ENCODE measurements at places on chromosomes 2 and 18.

- no peak for DNase-seq
Observed at GRCh38 chr2:150075831-150076230, 411.6 kb downstream of the RND3 start.

- DNase-seq: no peak
Observed at GRCh38 chr2:182798736-182799135, 67.7 kb downstream of the FRZB start.

DNA sequence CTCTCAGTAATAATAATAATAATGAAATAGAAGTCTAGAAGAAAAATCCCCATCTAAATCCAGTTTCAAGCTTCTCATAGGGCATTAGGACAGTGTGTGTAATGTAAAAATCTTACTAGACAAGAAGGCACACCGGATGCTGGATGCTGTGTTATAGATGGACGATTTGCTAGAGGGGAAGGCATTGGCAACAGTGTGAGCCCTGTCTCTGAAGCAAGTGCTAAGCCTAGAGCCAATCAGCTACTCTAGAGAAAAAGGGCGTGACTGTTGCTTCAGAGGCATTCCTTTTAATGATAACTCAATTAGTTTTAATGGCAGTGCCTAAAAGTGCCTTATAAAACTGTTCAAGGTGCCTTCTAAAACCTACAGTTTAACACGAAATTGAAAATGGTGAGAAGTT lies 344.9 kb downstream of the TDRD15 start:
- DNase-seq: no peak

DNA sequence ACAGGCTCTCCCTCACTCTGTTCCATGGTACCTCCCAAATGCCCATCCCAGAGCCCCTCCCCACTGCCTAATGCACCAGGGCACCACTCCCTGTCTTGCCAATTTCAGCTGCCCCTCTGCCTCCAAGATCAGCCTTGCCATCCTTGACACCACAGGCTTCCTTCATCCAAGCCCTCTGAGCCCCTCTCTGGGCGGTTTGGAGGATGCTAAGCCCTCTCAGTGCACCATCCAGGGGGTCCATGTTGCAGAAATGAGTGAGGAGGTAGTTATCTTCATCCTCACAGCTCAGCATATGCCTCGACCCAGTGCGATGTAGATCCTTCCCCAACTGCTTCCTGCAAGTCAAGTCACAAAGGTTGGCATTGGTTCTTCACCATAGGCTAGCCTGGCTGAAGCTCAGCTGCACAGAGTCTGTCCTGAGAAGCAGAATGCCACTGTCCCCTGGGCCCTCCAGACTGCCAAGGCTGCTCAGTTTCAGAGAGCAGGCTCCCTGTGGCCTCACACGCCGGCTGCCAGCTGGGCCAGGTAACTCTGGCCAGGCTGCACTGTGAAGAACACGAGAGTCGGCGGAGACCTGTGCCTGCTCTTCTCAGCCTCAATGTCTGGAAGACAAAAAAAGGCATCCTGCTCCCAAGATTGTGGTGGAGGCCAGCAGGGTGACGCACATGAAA lies 9.9 kb upstream of the MAP3K2 start:
- no peak for DNase-seq

DNA sequence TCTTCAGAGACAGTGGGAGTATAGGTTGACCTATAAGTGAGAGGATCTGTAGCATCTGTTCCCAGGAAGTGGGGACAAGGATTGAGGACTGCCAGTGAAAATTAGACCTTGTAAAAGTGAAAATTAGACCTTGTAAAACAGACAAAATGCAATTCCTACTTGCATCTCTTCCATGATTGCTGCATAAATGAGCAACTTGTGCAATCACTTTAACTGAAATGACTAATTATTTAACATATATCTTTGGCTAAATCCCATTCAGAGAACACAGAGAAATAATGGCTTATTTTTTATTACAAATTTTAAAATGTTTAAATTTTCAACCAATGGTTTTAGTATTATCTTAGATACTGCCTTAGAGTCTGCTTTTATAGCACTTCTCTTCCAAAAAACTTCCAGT lies 67.2 kb upstream of the NABP1 start:
- no peak for DNase-seq

DNA sequence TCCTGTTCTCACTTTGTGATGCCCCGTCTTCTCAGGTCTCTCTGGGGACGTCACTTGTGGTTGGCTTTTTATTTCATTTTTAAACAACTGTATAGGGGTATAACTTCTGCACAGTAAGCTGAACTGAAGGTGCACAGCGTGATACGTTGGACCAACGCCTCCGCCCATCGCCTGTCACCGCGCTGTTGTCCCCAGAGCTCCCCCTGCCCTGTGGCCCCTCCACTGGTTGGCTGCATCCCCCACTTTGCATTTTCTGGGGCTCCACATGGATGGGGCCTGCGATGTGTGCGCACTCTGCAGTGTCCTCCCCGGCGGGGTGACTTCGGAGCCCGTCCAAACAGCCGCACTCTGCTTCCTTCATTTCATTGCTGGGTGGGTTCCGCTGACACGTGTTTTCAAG lies 14.3 kb downstream of the GPR35 start:
- DNase-seq: no peak

- DNase-seq: no peak
Observed at GRCh38 chr18:46894124-46894523, 23.2 kb downstream of the PIAS2 start.

GRCh38 chr2:86413296-86414094 lies 27.7 kb upstream of the KDM3A start:
- no peak for DNase-seq

DNA sequence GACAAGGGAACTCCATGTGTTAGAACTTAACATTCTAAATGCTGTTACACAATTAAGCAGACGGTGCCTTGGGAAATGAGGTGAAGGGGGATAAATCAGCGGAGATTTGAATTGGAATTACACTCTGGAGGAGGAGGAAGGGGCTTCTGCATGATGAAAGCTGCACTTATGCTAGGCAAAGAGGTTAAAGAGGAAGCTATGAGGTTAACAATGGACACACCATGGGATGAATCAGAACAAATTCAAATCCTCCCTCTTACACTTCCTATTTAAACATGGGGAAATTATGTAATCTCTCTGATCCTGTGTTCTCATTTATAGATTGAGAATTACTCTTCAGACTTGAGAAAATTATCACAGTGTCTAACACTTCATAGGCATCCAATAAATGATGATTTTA lies 121.5 kb upstream of the SIX2 start:
- DNase-seq: no peak

- no peak for DNase-seq
Observed at GRCh38 chr2:43152741-43153647, 73.4 kb downstream of the ZFP36L2 start.

GRCh38 chr2:191721331-191721730 lies 43.4 kb downstream of the NABP1 start:
- no peak for DNase-seq

GRCh38 chr18:50820901-50821520 lies 1.2 kb upstream of the MRO start:
- DNase-seq: no peak

- DNase-seq: no peak
Observed at GRCh38 chr2:129737660-129738527, 241.6 kb upstream of the RAB6C start.

DNA sequence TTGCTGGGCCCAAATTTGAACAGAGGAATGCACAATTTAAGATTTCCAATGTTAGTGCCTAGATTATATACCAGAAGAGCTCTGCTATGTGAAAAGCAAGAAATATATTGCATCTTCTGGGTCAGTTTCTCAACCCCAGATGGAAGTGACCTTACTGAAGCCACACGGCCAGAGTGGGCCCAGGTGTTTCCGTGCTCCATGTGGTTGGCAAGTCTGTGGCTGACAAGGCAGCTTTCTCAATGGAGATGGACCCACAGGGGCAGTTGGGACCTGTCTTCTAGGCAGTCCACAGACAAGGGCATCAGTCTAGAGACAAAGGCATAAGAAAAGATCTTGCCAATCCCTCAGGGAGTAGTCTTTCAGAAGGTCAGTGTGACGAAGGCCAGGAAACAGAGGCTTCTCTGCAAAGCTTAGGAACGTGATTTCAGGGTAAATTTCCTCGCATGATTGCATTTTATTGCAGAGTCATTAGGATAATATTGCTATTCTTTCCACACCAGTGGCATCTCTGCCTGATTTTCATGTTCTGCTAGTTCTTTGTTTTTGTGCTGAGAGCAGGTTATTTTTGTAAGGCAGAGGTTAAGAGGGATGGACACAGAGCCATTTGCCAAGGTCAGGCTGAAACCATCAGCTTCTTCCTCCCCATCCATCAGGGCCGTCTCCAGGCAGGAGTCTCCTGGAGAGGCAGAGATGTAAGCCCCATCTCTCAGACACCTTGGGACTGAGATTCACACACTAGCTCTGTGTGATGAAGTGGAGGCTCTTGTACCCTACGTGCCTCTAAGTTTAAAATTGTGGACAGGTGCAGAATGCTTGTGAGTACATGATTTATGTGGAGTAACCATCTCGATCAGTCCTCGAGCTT lies 202.1 kb downstream of the ANKRD30B start:
- DNase-seq: no peak

Data from LoVo (cell line).